ENCODE measurements at places on chromosomes 6 and 20. TPM values are rescaled to one million over a fixed set of nuclear protein-coding genes. Genes with fewer than 3 reads are reported as not detected.

The ULBP1 gene
- 1.9 TPM for polyA plus RNA-seq

The FLRT3 gene
- 40.8 TPM for polyA plus RNA-seq

The KHDRBS2 gene
- 1.3 TPM for polyA plus RNA-seq

The RBBP8NL gene
- polyA plus RNA-seq = 1.2 TPM

The GHRH gene
- polyA plus RNA-seq = not detected

The FOXO3 gene
- polyA plus RNA-seq = 22.1 TPM

The B3GAT2 gene
- polyA plus RNA-seq = 0.08 TPM

The NOP56 gene
- 109 TPM for polyA plus RNA-seq

The TRIM31 gene
- 1.4 TPM for polyA plus RNA-seq

The CAPN11 gene
- 0.07 TPM for polyA plus RNA-seq

The TREML2 gene
- polyA plus RNA-seq = 0.06 TPM

- DNase-seq = no peak
Observed at GRCh38 chr6:24949020-24949569, 13.3 kb upstream of the RIPOR2 start.

DNA sequence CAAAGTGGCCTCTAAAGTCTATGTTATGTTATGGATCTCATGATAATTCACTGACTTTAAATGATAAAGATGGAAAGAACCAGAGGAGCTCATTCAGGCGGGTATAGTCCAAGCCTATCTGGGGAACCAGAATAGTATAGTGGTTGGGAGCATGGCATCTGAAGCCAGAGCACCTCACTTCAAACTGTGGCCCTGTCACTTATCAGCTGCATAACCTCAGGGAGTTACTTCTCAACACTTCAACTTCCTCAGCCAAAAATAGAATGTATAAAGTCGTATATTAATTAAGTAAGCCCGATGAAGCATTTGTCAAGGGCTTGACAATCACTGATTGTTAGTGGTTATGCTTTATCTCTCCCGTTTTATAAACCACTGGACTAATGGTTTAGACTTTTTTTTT is 112.7 kb downstream of the RTN4IP1 start:
- no peak for DNase-seq

GRCh38 chr20:2984956-2985661 is 58.3 kb upstream of the GNRH2 start:
- DNase-seq = no peak

- peak; percentile 35 for DNase-seq
Observed at GRCh38 chr6:81480139-81480538, 272.3 kb downstream of the TENT5A start.

DNA sequence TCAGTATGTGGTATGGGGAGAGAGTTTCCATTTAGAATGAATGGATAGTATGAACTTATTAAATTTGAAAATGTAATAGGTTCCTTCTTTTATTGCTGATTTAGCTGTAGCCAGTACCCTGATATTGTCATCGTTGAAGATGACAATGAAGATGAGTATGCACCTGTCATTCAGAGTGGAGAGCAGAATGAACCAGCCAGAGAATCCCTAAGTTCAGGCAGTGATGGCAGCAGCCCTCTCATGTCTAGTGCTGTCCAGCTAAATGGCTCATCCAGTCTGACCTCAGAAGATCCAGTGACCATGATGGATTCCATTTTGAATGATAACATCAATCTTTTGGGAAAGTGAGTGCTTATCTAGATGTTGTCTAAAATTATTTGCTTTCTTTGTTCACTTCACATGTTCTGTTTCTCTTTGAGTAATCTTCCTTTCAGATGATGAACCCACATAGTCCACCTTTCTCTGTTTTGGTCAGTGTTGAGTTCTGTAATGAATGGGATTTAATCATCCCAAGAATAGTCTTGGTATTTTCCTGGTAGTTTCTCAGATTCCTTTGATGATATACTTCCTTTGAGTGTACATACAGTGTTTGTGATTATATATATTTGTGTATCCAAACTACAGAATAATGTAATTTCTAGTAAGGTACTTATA is 23.3 kb downstream of the HSF2 start:
- DNase-seq = no peak

DNA sequence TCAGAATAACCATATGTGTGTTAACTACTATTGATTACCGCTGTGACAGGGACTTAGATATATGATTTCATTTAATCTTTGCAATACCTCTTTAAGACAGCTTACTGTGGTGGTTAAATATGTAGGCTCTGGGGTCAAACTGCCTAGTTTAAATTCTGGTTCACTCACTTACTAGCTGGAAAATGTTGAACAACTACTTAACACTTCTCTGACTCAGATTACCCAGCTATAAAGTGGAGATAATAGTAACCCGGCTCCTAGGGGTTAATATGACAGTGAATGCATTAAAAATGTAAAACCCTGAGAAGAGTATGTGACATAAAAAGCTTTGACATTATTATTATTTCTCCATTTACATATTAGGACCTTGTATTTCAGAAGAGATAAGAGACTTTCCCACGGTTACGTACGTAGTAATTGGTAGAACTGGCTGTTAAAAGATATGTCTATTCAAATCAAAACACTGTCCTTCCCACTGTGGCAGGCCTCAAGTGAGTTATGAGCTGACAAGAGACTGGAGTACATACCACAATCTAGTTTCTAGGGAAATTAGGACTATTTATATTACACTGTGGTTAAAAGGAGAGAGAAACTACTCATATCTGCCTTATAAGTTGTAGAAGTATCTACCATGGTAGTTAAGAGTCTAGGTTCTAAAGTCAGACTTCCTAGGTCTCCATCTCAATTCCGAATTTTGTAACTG is 4.4 kb upstream of the PLCB1 start:
- DNase-seq = no peak

DNA sequence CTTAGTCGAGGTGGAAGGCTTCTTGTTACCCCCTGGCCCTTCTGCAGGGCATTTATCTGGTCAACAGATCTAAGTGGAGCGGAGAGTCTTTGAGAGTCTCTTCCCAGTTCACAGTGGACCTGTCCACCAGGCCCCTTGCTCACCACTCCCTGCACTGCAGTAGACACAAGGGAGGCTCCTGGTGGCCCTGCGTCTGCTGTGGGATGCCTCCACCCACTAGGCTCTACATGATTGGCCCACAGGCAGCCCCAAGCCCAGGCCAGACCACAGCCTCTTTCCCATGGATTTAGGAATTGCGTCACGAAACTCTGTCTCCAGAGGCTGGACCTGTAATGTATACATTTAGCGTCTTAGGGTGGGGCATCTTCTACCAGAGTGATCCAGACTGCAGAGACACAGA is 28.4 kb downstream of the TBC1D7 start:
- DNase-seq = no peak

- no peak for DNase-seq
Observed at GRCh38 chr6:72504406-72504805, 117.5 kb upstream of the KCNQ5 start.

DNA sequence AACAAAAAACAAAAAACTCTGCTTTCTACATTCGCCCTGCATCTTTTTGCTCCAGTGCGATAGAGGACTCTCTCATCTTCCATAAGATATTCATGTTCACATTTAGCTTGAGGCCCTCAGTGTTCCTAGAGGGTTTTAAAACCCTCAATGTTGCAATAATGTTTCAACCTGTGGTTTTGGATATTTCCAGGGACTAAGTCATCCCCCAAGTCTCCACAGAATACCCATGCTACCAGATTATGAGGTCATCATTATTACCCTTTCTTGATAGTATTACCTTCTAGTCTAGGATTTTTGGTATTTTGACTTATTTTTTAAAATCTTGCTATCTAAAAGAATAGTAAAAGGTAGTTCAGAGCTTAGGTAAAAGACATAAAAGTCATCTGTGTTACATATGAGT is 480.5 kb upstream of the ID4 start:
- no peak for DNase-seq

- DNase-seq = no peak
Observed at GRCh38 chr6:106488494-106489370, 128.2 kb downstream of the CRYBG1 start.

- DNase-seq = no peak
Observed at GRCh38 chr6:12297363-12298016, 7.3 kb downstream of the EDN1 start.

- DNase-seq = no peak
Observed at GRCh38 chr6:7080311-7080710, 27.4 kb upstream of the RREB1 start.

DNA sequence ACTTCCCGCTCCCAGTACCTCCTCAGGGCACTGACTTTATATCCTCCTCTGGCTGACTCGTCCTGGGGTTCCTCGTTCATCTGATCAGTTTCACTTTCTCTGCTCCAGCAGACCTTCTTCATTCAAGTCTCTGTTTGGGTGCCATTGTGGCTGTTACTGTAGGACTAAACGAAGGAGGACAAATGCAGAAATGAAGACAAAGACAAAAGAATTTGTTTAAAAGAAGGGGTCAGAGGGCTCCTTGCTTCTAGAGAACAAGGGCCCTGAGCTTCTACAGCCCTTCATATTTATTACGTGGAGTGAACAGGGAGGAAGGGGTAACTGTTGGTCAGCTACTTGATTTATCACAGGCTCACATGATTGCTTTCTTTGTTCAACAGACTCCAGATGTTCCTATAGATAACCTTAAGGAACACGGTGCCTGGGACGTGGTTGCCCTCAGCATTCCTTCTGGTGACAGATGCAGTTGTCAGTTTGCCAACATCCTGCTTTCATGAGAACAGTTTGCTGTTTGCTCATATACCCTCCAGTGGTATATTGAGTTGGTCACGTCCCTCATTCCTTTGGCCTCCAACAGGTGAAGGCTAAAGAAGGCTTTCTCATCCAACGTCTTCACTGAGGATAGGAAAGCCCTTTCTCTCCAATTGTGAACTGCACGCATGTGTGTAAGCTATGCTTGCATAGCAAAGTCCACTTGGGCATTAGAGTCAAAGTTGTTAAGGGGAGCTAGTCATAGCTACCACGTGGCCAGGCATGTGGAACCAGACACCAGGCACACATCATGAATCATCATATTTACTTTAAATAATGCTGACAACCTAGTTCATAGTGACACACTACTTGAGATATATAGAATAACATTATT is 69.1 kb upstream of the BTN3A2 start:
- no peak for DNase-seq

DNA sequence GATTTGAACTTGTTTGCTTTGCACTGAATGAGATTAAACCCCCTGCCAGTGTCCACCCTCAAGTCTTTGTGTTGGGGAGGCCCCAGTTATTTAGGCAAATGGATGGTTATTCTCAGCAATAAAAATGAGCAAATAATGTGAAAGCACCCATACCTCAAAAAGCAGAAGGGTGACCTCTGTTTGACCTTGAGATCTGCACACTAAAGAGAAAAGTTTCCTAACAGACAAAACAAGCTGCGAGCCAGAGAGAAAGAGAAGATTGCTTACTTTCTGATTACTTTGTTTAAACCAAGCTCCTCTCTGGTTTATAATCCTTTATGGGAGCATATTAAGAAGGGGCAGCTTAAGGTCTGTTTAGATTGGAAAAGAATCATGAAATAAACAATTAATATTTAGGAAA is 30.4 kb upstream of the TRERF1 start:
- peak; percentile 72 for DNase-seq

DNA sequence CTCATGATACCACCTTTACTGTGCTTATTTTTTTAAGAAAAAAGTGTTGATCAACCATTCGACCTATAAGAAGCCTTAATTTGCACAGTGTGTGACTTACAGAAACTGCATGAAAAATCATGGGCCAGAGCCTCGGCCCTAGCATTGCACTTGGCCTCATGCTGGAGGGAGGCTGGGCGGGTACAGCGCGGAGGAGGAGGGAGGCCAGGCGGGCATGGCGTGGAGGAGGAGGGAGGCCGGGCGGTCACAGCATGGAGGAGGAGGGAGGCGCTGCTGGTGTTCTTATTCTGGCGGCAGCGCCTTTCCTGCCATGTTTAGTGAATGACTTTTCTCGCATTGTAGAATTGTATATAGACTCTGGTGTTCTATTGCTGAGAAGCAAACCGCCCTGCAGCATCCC is 15.6 kb upstream of the SLC22A1 start:
- DNase-seq = no peak

GRCh38 chr20:41265938-41266337 is 51.6 kb downstream of the ZHX3 start:
- DNase-seq = no peak

GRCh38 chr6:77245026-77245425 is 218.3 kb downstream of the HTR1B start:
- no peak for DNase-seq

DNA sequence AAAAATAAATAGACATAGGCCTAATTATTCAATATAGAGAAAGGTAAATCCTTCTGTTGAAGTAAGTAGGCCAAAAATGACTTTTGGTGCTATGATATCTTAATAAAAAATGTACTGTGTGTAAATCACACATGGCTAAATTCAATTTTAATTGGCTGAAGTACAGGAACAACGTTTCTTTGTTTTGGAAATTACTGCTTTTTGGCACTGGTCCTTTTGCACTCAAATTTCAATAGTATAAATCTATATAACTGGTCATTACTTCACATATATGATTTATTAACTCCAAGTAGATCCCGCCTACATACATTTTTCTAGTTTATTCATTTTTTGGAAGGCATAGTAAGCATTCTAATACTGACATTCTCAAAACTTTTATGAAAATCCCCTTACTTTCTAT is 114.5 kb downstream of the RALGAPA2 start:
- no peak for DNase-seq

DNA sequence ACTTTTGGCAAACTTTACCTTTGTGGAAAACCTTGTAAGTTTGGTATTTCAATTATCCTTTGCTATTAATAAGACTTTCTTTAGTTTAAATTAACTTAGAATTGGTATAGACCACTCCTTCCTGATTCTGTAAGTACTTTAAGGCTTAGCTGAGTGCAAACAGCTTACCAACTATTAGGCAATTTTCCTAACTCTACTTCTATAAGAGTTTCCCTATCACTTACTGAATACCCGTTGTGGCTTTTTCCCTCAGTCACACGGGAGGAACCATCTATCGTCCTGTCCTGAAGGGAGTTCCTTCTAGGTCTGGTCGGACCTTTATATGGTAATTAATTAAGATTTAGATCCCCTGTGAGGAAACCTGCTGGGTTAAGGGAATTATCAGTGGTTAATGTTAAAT is 9.6 kb downstream of the SLC35A1 start:
- DNase-seq = no peak

GRCh38 chr6:109053336-109053735 is 41.3 kb downstream of the SESN1 start:
- no peak for DNase-seq

DNA sequence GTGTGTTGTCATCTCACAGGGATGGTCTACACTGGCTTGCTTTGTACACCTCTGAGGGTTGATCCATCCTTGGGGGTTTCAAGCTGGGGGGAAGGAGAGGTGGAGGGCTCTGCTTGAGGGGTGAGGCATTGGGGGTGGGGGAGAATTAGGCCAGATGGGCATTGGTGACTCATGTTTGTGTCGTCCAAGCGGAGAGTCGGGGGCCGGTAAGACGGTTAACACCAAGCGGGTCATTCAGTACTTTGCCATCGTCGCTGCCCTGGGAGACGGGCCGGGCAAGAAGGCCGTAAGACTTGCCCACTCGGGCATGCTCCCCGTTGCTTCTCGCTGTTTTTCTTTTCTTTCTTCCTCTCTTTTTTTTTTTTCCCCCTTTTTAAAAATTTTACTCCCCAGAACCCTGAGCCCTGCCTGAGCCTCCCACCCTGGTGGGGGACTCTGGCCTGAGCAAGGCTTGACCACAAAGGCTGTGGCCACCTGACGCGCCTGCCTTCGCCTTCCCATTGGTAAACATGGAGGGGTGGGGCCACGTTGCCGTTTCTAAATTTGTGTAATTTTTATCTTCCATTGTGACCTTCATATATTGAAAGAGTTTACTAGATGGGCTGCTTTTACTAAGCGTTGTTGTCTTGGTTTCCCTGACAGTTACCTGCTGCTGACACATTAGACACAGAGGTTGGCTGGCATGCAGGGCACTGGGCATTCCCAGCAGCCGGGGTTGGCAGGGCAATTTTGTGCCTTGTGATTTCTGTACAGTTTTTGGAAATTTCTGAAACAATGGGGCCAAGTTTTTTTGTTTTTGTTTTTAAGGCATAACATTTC is 26.8 kb downstream of the MYH7B start:
- DNase-seq = no peak

- DNase-seq = no peak
Observed at GRCh38 chr6:134848076-134848475, 101.8 kb downstream of the ALDH8A1 start.

Measured in lung (tissue), 17 donors.